ENCODE measurements at places on chromosomes 6 and 20.

DNA sequence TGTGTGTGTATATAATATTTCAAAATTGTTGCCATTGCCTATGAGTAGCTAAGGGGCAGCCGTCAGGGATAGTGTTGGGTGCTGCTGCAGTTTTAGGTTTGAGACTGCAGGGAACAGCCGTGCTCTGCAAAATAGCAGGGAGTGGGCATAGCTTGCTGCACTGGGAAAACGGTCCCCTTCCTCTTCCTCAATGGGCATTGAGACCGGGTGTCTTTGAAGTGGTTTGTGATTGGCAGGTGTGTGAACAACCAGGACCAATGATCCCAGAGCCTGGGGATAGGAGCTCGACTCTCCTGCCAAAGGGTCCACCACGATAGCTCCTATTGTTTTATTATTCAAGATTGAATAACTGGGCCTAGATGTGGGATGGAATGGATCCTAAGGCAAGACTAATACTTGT, 5.1 kb upstream of the EBF4 start:
- no peak for DNase-seq

GRCh38 chr6:148521158-148521557, 178.5 kb downstream of the SASH1 start:
- DNase-seq: no peak

DNA sequence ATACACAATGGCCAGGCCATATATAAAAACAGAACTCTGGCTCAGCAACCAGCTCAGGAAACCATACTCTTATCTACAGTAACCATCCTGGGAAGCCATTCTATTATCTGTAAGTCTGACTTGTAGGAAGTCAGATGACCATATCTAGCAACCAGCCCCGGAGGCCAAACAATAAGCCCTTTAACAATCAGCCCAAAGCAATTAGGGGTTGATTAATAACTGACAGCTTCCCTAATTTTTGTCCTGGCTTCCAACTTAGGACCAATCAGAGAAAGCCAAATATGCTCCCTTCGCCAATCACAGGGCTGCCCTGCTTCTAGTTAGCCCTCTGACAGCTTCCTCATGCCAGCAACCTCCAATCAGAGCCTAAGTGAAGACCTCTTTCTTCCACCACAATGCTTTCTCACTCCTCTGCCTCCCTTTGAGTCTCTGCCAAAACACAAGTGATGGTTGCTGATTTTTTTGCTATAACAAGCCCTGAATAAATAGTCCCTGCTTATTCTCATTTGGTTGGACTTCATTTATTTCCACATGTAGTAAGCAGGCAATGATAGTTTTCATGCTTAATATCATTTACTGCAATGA, 37.8 kb upstream of the STXBP5 start:
- no peak for DNase-seq

GRCh38 chr6:168603234-168603633, 162.2 kb downstream of the SMOC2 start:
- no peak for DNase-seq

DNA sequence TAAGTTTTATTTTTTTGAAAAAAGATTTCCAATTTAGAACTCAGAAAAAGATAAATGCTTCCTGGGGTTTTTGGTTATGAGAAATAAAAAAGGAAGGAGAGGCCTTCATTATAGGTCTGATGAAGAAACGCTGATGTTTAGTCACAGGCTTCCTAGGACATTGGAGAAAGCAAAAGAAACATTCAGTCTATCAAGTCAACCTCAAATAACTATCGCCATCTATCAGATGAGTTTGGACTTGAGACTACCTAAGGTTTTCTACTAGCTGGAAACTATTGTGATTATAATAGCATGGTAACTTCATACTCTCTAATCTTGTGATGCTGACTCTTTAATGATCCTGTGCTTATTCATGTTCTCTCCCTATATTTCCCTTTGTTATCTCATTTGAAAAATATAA, 171.3 kb downstream of the TPBG start:
- no peak for DNase-seq

DNA sequence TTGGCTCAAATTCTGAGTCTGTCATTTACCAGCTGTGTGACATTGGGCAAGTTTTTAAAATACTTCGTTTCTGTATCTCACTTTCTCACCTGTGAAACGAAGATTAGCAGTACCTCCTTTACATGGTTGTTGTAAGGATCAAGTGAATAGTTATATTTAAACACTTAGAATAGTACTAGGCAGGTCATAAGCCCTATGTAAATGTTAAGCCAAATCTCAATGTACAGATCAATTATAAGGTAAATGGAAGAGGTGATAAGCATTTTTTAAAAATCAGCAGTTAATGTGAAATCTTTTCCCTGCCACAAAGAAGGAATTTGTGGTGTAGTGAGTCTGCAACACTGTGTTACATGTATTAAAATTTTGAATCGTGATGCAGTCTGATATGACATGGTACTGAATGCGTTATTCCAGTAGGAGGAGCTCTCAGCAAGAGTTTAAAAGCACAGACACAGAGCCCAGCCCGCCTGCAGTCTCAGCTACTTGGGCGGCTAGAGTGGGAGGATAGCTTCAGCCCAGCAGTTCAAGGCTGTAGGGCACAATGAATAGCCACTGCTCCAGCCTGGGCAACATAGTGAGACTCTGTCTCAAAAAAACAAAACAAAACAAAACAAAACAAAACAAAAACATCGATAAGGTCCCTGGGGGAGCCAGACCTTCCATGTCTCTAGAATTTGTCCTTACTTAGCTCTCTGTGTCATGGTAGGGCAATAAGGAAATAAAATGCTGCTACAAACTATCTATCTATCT, 46.0 kb downstream of the GTF2H5 start:
- DNase-seq: peak; percentile 71

GRCh38 chr6:12261502-12261901, 28.7 kb upstream of the EDN1 start:
- no peak for DNase-seq

DNA sequence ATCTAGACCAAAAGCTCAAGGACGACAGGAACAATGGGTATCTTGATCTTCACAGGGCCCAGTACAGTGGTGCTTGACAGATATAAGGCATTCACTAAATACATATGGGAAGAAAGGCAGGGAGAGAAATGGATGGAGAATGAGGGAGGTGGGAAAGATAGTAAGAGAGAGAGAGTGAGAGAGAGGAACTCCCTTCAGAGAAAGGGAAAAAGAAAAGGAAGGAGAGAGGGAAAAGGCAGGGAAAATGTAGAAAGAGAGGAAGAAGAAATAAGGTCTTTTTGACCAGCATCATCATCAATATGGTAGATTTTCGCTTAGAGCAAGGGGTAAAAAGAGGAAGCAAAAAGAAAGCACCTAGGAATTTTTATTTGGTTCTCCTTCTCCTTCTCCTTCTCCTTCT, 760 bp upstream of the ANKRD66 start:
- no peak for DNase-seq

GRCh38 chr20:22890594-22891300, 144.4 kb upstream of the SSTR4 start:
- no peak for DNase-seq

DNA sequence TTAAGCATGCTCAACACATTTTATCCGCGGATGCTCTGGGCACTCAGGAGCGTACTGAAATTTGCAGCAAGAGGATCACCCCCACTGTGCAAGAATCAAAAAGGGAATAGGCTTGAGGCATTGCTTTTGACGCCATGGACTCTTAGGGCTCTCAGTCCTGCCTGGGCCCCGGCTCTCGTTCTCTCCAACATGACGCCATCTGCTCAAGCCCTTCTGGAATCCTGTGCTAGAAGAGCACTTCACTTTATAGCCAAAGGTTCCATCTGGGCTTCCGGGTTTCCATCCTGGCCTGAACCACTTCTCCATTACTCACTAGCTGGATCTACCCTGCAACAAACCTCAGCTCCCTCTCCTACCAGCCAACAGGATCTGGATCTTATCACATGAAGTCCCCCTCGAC, 105.3 kb downstream of the FOXF2 start:
- DNase-seq: no peak

DNA sequence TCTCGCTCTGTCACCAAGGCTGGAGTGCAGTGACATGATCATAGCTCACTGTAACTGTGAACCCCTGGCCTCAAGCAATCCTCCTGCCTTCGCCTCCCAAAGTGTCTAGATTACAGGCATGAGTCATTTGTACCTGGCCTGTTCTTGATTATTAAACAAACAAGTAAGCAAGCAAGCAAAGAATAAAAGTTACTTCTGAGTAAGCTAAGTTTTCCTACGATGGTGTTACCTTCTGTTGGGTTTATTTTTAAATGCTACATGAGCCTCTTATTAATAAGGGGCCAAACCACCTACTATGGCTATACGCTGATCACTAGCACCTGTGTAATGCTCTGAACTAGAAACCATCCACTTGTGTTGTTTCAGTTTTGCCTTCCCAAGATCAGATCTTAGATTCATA, 50.8 kb downstream of the IL22RA2 start:
- DNase-seq: no peak

- no peak for DNase-seq
Observed at GRCh38 chr20:61895016-61895415, 170.7 kb downstream of the TAF4 start.

GRCh38 chr20:51091406-51092195, 68.7 kb upstream of the KCNG1 start:
- DNase-seq: no peak

GRCh38 chr20:59010995-59011873, 4.2 kb upstream of the CTSZ start:
- peak; percentile 47 for DNase-seq

DNA sequence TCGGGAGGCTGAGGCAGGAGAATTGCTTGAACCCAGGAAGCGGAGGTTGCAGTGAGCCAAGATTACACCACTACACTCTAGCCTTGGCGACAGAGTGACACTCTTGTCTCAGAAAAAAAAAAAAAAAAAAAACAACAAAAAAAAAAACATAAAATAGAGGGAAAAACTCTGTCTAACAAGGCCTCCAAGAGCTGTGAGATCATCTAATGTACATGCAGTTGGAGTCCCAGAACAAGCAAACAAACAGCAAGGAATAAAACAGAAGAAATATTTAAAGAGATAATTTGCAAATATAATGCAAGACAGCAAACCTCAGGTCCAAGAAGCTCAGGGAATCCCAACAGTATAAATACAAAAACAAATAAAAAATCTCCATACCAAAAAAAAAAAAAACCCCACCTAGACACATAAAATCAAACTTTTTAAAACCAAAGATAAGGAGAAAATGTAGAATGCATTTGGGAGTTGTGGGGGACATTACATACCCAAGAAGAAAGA, 35.0 kb upstream of the CCR6 start:
- DNase-seq: no peak

DNA sequence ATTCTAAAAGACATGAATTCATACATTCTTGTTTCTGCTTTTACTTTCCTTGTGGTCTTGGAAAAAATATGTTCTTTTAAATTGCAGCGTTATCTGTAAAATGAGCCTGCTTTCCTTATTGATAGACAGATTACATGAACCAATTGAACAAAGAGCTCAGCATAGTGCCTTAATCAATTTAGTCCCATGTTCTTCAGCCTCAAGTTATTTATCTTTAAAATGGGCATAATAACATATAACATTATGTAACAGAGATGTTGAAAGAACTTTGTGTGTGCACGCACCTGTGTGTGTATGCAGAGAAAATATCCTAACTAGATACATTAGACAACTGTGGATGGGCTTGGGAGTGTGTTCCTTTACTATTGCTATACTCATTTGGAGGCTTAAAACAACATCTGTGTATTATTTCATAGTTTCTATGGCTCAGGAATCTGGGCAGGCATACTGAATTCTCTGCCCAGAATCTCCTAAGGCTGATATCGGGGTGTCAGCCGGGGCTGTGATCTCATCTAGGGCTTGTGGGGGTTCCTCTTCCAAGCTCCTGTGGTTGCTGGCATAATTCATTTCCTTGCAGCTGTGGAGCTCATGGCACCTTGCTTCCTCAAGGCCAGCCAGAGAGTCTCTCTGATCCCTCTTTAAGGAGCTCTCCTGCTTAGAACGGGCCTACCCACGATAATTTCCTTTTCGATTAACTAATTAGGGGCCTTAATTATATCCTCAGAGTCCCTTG, 194.1 kb downstream of the ARID1B start:
- DNase-seq: no peak

DNA sequence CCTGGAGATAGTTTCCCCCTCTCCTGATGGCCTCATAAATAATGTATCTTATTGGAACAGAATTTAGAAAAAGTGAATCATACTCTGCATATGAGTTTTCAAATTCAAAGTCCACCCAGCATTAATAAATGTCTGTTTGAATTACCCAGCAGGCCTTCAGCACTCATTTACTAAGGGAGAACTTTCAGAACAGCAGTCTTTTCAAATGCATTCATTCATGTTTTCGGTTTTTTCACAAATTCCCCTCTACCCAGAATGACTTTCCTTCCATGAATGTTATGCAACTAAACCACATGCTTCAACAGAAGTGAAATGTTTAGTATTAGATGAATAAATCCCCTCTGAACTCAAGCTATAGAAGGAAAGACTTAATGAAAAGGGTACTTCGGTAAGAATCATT, 92.4 kb downstream of the RTN4IP1 start:
- no peak for DNase-seq

GRCh38 chr20:14732343-14732742, 394.9 kb upstream of the FLRT3 start:
- DNase-seq: no peak

- no peak for DNase-seq
Observed at GRCh38 chr6:122872311-122872710, 83.3 kb downstream of the SMPDL3A start.

DNA sequence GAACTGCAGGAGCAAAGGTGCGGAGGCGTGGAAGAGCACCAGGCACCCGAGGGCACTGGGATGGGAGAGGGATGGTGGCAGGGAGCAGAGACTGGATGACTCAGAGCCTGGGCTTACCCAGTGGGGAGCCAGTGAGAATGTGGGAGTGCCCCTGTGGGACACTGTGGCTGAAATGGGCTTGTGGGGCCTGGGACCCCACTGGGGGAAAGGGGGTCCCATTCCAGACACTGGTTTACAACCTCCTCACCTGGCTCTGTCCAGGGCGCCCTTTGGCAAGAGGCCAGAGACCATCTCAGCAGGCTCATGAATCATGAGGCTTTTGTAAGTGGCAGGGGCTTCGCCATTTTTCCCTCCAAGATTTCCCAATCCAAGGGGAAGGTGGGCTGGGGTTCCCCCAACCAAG, 124.0 kb upstream of the MAFB start:
- DNase-seq: no peak

DNA sequence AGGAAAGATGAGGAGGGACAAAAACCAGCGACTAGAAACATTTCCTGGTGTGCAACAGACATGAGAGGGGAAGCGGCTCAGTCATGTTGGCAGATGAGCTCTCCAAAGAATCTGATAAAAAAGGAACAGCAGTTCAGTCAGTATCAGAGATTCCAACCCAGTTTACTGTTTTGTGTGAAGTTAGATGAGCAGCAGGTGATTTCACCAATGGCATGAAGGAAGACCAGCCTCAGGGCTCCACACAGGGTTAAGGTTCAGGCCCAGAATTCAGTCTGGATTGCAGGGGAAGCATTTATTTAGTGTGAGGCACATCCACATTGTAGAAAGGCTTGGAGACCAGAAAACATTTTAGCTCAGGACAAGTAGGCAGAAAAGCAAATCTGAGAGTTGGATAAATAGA, 317.8 kb downstream of the C6orf118 start:
- DNase-seq: no peak

GRCh38 chr6:25449774-25450173, 170.6 kb downstream of the CARMIL1 start:
- DNase-seq: no peak

- DNase-seq: peak; percentile 29
Observed at GRCh38 chr20:20017844-20018185, 653 bp downstream of the NAA20 start.

GRCh38 chr20:45792317-45793118, 764 bp downstream of the DNTTIP1 start:
- peak; percentile 17 for DNase-seq

- DNase-seq: no peak
Observed at GRCh38 chr6:33211136-33211535, 2.8 kb downstream of the RING1 start.
